GM23338 (cell line): ENCODE measurements at places on chromosomes 3 and 15. TPM values are rescaled to one million over a fixed set of nuclear protein-coding genes. Genes with fewer than 3 reads are reported as not detected.

DNA sequence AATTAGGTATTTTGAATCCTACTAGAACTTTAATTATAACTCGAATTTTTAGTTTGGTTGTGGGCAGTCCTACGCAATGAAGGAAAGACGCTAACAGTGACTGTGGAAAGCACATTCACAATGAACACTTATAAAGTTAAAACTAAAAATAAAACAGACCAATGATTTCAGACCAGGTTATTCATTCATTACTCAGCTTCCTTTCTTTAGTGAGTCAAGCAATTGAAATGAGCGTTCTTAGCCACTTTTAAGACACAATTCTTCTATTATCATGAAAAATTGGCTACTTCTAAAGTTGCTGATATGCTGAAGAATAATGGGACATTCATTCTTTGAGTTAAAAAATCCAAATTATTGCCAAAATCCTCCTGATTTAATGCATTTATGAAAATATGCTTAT, 66.0 kb upstream of the CMSS1 start:
- no peak for DNase-seq

GRCh38 chr3:58478781-58479180, 13.1 kb upstream of the KCTD6 start:
- no peak for DNase-seq

- no peak for DNase-seq
Observed at GRCh38 chr3:43028678-43029490, 49.8 kb downstream of the GASK1A start.

CLPX gene
- total RNA-seq, result 40.6 and 47.0 TPM in 2 replicates

XCR1 gene
- total RNA-seq, result not detected in 2 replicates

CFAP92 gene
- total RNA-seq, result 1.6 and 2.1 TPM in 2 replicates

THPO gene
- 0.14 and 0.97 TPM in 2 replicates for total RNA-seq
